ENCODE measurements at places on chromosomes 5 and 9. TPM values are rescaled to one million over a fixed set of nuclear protein-coding genes. Genes with fewer than 3 reads are reported as not detected.

The CARD9 gene
- total RNA-seq: 0.90 TPM

The TRIM36 gene
- total RNA-seq: 1.8 TPM

The SIMC1 gene
- total RNA-seq: 14.7 TPM

The FRMPD1 gene
- total RNA-seq: 0.05 TPM

The SLC6A3 gene
- total RNA-seq: 0.97 TPM

The ANKRD31 gene
- total RNA-seq: 0.05 TPM

The DMRT3 gene
- not detected for total RNA-seq

The PCDHGA10 gene
- total RNA-seq: 0.03 TPM

The GRM6 gene
- total RNA-seq: not detected

The TMEM174 gene
- not detected for total RNA-seq

The HACD4 gene
- total RNA-seq: 0.96 TPM

The MEIKIN gene
- total RNA-seq: not detected

The TAS2R1 gene
- not detected for total RNA-seq

The PCA3 gene
- not detected for total RNA-seq

The CNTRL gene
- 6.3 TPM for total RNA-seq

The PELO gene
- 17.9 TPM for total RNA-seq

The ABO gene
- not detected for total RNA-seq

The WDR31 gene
- 1.1 TPM for total RNA-seq

The ORM2 gene
- total RNA-seq: not detected

The BAAT gene
- 0.32 TPM for total RNA-seq

The CARTPT gene
- not detected for total RNA-seq

The DIAPH1 gene
- total RNA-seq: 96.0 TPM

The SLC44A1 gene
- total RNA-seq: 23.0 TPM

The ARL14EPL gene
- 0.43 TPM for total RNA-seq

The ARHGEF39 gene
- 16.9 TPM for total RNA-seq

The OR13D1 gene
- total RNA-seq: not detected

The PKD2L2 gene
- total RNA-seq: 0.12 TPM

The RAB24 gene
- total RNA-seq: 25.0 TPM

The IL3 gene
- not detected for total RNA-seq
